ENCODE measurements at places on chromosomes 12 and 14.
A peak's percentile ranks its signal among the peaks of the same experiment; 100 is the strongest.

DNA sequence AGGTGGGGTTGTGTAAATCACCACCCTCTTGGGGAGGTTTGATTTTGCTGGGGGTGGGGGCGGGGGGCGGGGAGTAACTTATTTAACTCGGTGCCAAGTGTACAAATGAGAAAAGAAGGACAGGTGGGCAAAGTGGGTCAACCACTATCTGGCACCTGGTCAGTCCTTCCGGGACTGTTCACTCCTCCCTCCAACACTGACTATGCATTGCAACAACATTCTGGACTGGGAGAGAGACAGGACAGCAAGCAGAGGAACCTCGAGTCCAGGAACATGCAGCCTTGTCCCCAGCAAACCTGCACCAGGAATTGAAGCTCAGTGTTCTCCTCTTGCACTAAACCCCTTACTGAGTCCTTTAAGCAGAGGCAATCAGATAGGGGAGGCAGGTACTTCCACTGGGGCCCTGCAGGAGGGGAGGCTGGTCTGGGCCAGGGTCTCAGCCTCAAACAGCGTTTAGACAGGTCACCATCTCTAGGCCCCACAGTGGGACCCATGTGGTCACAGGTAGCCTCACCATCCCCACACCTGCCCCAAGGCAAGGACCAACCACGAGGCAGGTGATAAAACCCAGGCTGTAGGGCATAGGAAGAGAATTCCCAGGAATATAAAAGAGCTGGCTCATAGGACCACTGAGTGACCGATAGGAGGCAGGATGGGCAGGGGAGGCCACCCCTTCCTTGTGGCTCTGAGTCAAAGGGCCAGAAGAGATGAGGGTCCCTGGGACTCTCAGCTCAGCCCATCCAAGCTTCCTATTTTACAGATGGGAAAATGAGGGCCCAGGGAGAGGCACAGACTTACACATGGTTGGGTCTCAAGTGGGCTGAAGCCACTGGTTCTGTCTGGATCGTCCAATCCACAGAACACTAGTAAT lies 9.8 kb downstream of the CCDC85C start:
- no peak for DNase-seq

GRCh38 chr14:46490238-46490685 lies 161.3 kb downstream of the RPL10L start:
- no peak for DNase-seq

- peak; percentile 8 for DNase-seq
Measured at GRCh38 chr12:98532687-98533304, 17.4 kb downstream of the TMPO start.

DNA sequence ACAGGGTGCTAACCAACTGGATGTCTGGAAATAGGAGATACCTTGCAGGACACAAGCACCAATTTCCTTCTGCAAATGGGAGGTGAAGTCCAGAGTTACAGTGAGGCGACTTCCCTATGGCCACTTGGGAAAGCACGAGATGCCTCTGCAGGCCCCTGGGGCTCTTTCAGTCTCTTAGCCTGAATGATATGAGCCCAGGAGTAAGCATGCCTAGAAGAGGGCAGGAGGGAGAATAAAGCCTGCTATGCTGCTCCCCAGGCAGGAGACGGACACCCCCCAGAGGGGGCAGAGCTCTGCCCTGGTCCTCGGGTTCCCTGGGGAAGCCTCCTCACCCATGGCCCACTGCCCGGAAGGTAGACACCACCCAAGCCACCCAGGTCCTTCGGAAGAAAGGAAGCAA lies 105.1 kb downstream of the GCH1 start:
- no peak for DNase-seq

- peak; percentile 60 for DNase-seq
Measured at GRCh38 chr12:114662512-114663177, 21.3 kb downstream of the TBX3 start.

DNA sequence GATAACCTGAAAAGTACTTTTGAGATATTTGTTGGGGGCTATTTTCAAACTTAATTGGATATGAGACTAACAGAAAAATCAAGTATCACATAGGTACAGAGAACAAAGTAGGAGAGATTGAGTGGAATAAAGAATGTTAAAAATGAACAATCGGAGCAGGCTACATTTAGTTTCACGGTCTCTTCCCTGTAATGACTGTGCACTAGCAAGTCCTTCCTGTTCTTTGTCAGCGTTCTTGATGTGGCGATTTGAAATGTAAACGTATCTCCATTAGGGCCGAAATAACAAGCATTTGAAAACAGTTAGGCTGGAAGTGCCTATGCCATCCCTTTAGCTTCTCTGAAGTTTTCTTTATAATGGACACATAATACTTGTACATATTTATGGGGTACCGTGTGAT lies 31.0 kb downstream of the SLC25A29 start:
- no peak for DNase-seq

DNA sequence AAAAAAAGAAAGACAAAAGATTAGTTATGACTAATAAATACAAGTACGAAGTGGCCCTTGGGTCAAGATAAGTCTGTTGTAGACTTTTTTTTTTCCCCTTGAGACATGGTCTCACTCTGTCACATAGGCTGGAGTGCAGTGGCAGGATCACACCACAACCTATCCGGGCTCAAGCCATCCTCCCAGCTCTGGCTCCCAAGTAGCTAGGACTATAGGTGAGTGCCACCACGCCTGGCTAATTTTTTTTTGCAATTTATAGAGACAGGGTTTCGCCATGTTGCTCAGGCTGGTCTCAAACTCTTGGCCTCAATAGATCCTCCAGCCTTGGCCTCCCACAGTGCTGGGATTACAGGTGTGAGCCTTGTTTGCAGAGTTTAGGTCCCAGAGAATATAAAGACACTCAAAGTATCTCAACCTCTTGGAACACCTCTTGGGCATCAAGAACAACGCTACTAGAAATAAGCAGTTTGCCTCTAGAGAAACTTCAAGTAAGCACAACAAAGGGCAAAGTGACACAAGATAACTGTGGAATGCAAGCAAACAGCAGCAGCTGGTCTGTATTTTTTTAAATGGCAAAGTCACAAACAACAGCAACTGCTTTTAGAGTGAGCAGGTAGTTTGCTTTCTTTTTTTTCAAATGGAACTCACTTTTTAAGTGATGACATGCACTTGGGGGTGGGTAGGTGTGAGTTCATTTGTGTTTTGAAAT lies 3.9 kb upstream of the MDM2 start:
- no peak for DNase-seq

DNA sequence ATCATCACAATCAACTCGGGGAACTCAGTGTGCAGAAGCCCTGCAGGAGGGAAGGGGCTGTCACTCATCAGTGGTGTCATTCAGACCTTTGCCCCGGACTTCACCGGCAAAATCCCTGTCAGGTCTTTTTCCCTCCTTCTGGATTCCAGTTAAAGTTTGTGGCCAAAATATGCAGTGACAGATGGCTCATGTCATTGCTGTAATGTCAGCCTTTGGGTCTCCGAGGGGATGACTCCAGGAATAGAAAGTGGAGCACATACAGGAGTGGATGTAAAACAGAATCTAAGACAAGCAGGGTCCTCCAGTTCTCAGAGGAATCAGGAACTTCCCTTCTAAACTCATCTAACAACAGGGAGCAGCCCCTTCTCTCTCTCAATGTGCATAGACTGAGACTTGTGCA lies 130.3 kb upstream of the RASSF8 start:
- no peak for DNase-seq

- DNase-seq: no peak
Measured at GRCh38 chr12:115956659-115957058, 320.8 kb downstream of the MED13L start.

- no peak for DNase-seq
Measured at GRCh38 chr14:88255798-88256197, 67.3 kb downstream of the KCNK10 start.

DNA sequence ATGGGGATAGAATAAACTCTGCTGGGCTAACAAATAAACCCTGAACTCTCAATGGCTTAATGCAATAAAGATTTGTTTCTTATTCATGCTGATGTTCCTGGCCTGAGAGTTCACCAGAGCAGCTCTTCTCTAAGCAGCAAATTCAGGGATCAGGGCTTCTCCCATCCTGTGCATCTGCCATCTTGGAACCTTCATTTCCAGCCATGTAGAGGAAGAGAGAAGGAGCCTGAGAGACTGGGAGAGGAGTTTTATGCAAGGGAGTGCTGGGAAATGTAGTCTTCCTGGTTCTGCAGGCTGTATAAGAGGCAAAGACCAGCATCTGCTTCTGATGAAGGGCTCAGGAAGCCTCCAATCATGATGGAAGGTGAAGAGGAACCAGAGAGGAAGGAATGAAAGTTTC lies 20.6 kb upstream of the APOLD1 start:
- DNase-seq: no peak

DNA sequence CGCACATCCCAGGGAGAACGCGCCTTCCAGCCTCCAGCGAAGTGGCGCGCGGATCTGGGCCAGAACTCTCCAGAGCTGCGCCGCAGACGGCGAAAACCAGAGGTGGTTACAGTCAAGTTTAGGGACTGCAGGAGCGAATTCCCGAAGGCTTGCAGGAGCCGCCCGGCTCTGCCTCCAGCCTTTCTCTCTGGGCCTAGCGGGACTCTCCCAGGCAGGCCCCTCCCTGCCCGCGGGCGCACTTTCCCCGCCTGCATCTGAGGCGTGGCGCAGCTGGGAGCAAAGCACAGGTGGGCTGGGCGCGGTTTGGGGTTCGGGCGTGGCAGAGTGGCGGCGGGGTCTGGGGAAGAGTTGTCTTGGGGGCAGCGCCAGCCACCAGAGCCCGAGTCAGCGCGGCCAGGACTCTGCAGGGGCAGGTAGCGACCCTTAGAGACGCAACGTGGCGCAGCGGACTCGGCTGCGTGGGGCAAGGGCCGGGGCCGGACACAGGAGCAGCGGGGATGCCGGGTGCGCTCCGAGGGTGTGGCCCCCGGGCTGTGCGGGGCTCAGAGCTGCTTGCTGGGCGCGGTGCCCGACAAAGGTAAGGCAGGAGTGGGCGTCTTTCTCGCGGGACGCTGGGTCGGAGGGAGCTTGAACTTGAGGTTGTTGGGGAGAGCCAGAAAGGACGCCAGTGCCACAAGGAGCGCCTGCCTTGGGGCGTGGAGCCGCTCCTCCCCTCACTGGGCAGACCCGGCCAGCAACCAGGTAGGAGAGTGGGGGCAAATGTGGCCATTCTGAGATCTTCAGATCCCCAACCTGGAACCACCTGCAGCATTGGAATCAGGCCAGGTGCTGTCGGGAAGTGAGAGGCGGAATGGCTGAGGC lies 1126.0 kb downstream of the AACS start:
- DNase-seq: no peak

DNA sequence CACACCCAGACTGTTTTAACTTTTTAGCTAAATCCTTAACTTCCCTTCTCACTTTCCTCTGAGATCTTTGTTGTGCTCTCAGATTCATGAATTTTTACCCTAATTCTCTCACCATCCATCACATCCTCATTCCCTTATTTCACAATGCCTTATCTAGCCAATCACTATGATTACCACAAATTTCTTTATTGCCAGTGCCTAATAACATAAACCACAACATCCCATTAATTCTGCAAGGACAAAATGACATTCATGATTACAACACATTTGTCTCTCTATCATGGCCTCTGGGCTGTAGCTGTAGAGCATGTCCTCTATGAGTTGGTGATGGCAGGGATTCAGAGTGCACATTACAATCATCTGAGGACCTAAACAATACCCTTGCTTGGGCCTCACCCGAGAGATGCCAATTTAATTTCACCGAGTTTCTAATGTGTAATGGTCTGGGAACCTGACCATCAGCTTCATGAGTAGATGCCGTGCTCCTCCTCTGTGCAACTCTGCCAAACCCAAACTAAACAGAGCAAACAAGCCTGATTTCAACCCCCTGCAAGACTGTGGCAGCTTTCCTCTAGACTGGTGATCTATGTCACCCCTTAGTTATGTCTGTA lies 99.3 kb downstream of the SPTSSA start:
- no peak for DNase-seq

GRCh38 chr12:102568276-102568675 lies 87.9 kb upstream of the IGF1 start:
- DNase-seq: no peak

DNA sequence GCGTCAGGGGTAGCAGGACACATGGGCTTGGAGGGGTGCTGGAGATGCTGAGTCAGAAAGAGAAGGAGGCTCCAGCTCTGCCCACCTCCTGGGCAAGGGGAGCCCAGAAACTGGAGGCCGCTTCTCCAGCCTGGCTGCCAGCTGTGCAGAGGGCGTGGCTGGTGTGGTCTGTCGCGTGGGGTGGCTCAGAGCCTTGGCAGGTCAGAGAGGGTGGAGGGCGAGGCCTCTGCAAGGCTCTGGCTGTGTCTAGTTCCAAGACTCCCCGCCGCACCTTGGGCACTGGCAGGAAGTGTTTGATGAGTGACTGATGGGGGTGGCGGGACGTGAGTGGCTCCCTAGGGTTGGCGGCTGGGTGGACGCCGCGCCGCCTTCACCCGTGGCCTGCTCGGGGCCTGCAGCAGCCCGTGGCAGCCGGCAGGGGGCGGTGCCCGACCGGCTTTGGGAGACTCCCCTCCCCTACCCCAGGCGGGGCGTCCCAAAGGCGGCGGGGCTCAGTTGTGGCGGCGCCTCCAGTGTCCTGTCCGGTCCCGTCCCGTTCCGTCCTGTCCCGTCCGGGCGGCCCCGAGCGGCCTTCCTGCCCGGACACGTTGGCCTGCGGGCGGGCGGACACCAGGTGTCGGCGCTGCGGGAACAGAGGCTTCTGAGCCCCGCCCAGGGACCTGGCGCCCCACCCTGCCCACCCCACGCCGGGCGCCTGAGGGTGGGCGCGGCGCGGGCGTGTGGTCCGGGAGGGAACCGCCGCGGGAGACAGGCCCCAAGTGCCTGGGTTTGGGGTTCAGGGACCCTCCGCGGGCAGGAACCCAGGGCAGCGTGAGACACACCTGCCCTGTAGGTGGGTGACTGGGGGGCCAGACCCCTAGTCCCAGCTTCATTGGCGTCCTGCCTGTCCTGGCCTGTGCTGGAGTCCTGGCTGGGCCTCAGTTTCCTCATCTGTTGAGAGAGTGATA lies 39.7 kb downstream of the KRT80 start:
- no peak for DNase-seq

- peak; percentile 61 for DNase-seq
Measured at GRCh38 chr14:68978172-68978911, 760 bp downstream of the ACTN1 start.

GRCh38 chr14:99120526-99121318 lies 151.3 kb downstream of the BCL11B start:
- no peak for DNase-seq

DNA sequence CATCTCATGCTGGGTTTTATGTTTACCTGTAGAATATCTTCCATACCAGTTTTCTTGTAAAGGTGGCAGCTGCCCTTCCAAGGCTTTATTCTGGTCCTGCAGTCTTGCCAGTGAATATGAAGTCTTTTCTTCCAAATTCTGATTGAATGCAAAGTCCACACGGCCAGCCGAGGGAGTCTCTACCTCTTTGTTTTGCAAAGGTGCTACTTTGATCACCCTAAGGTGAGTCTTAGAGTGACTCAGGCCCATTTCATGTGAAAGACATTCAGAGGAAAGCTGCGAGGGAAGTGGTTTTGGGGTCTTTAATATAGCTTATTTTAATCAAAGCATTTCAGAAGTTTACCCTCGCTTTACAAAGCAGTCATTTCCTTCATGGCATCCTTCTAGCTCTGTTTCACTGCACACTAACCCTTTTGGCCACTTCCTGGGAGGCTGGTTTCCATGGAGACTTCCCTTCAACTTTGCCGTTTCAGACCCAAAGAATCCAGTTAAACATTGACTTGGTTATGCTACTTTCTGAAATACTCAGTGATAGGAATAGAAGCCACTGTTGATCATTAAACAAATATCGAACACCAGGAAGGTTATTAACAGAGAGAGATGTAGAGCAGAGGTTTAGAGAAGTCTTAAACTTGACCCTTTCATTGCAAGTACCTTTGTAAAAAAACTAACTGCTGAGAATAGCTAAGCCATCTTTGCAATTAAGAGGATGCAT lies at the start of gene CCDC198:
Gene CCDC198, minus strand, starts transcription at position 391 of the 715 bp plus-strand sequence. Its CDS starts 142 bp downstream, at position 249.
- no peak for DNase-seq

All from NCI-H187 (cell line).